ENCODE measurements at places on chromosomes 5 and 9.

DNA sequence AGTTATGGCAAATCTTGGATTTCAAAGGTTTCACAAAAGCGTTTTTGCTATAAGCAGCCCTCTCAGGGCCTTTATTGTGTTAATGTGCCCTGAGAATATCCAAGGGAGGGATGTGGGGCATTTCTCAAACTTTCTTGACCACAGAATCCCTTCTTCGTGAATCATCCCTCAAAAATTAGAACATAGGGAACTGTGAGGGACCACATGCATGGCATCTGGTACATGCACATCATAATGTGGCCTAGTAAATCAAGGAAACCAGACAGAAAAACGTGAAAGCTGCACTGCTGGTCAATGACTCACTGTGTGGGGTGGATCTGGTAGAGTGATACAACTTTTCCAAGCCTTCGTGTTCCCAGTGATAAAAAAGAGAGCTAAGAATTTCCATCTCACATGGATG, 22.4 kb downstream of the DDX31 start:
- no peak for DNase-seq

GRCh38 chr5:8961956-8962355, 583.9 kb downstream of the SEMA5A start:
- no peak for DNase-seq

- DNase-seq = no peak
Measured at GRCh38 chr5:169765176-169765996, 128.3 kb downstream of the DOCK2 start.

GRCh38 chr5:642481-642880, 30.3 kb downstream of the CEP72 start:
- no peak for DNase-seq

GRCh38 chr5:128870923-128871322, 94.4 kb upstream of the SLC27A6 start:
- DNase-seq = no peak

DNA sequence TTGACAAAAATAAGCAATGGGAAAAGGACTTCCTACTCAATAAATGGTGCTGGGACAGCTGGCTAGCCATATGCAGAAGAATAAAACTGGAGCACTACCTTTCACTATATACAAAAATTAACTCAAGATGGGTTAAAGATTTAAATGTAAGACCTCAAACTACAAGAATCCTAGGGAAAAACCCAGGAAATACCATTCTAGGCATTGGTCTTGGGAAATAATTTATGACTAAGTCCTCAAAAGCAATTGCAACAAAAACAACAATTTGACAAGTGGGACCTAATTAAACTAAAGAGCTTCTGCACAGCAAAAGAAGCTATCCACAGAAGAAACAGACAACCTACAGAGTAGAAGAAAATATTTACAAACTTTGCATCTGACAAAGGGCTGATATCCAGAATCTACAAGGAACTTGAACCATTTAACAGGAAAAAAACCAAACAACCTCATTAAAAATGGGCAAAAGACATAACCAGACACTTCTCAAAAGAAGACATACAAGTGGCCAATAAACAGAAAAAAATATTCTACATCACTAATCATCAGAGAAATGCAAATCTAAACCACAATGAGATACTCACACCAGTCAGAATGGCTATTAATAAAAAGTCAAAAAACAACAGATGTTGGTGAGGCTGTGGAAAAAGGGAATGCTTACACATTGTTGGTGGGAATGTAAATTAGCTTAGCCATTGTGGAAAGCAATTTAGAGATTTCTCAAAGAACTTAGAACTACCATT, 75.2 kb upstream of the CPEB4 start:
- no peak for DNase-seq

DNA sequence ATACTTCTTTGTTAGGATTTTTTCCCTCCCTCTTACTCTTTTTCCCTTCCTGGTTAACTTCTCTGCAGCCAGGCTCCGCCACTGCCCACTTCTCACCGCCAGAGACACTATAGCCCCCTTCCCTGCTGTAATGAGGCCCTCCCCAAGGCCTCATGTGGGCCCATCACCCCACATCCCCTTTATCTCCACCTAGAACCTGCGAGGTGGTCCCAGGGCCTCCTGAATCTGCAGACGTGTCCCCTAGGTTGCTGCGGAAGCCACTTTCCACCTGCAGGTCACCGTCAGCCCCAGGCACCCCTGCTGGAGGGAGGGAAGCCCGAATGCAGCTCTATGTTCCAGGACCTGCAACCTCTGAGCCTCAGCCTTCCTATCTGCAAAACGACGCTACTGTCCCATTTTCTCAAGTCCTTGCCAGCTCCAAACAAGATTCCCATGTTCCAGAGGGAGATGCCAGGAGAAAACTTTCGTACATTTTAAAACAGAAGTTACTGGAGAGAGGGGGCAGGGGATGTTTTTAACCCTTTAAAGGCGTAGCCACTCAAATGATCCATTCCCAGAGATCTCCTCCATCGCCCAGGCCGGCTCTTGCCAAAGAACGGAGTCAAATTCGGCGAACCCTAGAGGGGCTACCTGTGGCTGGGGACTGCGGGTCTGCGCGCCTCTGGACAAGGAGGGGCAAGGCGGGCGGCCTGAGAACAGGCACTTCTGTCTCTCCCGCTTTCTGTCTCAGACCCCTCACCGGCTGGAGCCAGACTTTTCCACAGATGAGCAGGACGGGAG, 929 bp downstream of the SH3PXD2B start:
- no peak for DNase-seq

DNA sequence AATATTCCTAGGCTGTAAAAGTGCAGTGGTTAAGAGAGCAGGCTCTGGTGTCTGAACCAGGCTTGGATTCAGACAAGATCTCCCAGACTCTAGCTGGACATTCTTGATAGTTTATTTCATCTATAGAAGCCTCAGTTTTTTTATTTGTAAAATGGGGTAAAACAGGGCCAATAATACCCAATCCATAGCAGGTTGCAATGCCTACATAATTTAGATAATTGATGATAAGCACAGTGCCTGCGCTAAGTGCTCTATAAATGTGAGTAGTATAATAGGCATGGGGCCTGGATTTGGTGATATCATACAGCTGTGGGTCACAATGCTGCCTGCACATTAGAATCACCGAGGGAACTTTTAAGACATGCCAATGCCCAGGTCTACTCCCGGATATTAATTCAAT, 603.5 kb downstream of the ISL1 start:
- no peak for DNase-seq

Measured in esophagus squamous epithelium (tissue), 5 donors.